Kidney tubule cell (primary cell): ENCODE measurements at places on chromosomes 3 and 15.
A peak's percentile ranks its signal among the peaks of the same experiment; 100 is the strongest.

- no peak for DNase-seq
Measured at GRCh38 chr3:128734523-128735189, 8.7 kb downstream of the RAB7A start.

DNA sequence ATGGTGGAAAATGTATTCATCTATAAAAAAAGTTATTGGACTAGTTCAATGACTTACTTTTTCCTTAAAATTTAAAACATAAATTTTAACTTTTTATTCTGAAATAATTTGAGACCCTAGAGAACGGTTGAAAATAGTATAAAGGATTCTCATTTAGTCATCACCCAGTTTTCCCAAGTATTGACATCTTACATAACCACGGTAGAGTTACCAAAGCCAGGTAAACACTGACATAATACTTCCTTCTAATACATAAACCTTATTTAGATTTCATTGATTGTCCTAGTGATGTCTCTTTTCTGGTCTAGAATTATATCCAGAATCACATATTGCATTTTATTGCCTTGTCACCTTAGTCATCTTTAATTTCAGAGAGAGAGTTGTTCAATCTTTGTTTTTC is 319.1 kb downstream of the LPP start:
- no peak for DNase-seq

DNA sequence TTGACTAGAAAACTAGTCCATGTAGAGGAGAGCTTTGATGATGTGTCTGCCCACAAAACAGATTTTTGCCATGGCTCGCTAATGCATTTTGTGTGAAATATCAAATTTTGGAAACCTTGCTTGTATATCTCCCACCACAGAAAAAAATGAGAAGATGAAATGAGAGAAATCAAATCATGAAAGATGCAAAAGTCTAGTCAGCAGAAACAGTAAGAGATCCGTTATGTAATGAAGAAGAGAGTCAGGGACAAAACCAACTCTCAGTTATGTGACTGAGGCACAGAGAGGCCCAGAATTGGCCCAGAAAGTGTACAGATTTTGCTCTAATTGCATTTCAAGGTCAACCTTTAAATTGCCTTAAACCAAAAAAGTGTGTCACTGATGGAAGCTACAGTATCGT is 107.0 kb downstream of the FILIP1L start:
- no peak for DNase-seq

DNA sequence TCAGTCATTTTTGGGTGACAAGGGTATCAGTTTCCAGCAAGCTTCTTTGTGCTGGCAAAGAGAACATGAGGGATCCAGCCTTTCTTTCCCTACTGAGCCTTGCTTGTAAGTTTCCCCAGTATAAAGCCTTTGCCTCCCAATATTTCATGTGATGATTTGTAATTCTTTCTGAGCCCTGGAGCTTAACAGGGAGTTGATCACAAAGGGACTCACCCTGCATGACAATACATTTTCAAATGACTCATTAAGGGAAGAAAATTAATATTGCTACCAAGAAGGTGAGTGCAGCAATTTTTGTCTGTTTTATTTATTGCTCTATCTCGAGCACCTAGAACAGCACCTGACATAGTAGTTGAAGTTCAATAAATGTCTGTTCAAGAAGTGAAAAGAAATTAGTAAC is 27.7 kb downstream of the OXSM start:
- DNase-seq: peak; percentile 25

DNA sequence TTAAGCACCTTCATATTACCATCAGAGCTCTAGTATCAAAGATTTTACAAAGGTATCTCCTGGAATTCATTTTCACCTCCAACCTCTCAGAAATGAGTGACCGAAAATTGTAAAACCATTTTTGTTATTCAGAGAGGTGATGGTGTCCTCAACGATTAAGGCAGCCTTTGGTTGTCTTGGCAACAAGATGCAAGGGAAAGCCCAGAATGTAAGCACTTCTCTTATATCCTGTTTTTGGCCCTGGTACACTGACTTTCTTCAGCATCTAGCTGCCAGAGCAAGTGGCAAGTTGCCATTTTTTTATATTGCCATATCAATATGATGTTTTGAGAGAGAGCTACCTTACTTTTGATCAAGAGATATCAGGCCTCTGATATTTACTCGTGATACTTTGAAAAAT is 384.9 kb upstream of the NECTIN3 start:
- DNase-seq: no peak

DNA sequence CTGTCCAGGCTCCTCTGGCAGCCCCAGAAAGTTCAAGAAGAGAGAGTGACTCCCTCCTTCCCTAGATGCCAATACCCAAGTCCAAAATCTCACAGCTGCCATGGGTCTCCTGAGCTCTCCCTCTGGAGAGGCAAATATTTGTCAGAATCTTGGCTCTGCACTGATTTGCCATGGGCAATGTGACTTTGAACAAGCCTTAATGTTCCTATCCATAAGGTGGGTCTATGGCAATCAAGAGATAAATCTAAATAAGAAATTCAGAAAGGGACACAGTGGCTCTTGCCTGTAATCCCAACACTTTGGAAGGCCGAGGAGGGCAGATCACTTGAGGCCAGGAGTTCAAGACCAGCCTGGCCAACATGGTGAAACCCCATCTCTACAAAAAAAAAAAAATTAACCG is 12.4 kb upstream of the WNT7A start:
- DNase-seq: no peak

DNA sequence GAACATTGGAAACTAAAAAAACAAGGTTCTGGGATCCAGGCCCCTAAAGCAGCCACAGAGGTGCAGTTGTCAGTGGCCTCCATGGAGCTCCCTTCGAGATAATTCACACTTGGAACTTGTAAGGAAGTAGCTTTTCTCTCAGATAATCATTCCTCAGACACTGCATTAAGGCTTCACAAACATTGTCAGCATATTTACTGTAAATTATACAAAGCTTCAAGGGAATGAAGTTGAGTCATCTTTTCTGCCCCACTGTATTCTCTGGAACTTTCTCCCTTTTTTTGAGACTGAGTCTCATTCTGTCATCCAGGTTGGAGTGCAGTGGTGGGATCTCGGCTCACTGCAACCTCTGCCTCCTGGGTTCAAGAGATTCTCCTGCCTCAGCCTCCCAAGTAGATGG is 7.1 kb downstream of the BLOC1S6 start:
- peak; percentile 25 for DNase-seq

- DNase-seq: no peak
Measured at GRCh38 chr3:78825118-78825857, 942.5 kb downstream of the ROBO1 start.

DNA sequence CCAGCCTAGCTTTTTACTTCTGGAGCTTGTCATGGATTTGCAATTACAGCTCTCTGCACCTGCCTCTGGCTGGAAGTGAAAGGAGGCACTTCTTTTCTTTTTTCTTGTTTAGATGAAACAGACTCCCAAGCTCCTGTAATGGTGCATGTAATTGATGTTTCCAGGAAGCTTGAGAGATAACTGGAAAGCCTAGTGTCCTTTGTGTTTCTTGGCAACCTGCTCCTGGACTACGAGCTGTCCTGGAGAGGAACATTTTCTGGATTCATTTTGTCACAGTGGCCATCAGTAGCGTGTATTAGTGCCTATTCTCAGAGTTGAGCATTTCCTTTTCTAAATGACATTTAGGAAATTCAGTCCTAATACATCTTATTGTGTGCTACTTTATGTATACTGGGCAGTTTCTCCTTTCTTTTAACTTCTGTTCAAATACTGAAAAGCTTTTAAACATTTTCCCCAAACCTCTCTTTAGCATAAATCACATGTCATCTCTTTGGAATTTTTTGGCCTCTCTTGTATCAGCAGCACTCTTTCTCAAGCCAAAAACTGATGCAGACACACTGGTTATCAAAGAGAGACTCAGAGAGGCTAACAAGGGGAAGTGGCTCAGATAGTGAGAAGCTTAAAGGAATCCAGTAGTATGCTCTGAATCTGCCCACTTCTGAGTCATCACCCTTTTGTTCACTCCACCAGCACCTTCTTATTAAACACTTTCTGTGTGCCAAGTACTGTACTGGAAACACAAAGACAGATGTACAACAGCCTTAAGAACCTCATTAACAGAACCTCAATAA is 62.6 kb upstream of the SLC2A2 start:
- peak; percentile 84 for DNase-seq

DNA sequence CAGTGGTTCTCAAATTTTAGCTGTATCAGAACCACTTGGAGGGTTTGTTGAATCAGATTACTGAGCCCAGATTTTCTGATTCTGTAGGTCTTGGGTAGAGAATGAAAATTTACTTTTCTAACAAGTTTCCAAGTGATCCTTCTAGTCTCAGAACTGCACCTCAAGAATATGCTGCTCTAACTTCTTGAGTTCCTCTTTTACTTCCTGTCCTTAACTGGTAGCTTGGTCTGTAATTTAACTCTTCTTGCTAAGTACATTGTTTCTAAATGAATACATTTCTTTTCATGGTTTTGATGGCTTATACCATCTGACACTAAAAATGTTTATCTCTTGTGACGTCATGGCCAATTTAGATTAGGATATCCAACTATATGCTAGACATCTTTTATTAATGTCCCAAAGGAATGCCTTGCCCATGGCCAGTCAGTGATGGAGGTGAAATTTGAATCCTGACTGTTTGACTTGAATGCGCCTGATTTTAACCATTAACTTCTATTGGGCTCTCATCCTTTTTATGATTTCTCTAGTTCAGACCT is 262.6 kb upstream of the NAALADL2 start:
- no peak for DNase-seq

DNA sequence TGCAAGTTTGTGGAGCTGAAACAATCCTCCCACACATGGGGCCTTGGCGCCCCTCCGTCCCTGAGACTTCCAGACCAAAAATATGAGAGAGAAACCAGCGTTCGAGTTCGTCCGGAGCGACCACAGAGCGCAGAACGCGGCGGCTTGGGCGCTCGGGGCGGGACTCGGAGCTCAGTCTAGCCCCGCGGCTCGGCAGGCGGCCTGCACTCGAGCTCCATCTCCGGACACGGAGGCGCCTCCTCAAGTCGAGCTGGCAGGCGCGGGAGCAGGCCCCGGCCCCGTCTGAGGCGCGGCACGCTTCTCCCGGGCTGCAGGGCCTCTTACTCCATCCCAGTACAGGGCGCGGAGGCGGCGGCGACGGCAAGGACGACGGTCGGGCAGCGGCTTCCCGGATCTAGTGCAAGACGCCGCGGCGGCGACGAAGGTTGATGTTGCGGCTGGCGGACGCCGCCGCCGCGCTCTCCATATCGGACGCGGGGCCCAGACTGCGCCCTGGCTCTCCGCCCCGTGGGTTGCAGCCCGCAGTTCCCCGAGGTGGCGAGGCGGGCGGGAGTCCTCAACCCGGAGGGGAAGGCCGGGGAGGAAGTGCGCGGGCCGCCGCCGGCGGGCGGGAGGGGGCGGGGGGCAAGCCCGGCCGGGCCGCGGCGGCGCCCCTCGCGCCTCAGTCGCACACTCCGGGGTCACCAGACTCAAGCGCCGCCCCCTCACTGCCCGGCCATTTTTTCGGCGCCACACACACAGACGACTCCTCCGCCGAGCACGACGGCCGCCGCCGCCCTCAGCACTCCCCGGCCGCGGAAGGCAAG is 674 bp downstream of the MSL2 start:
- peak; percentile 78 for DNase-seq

GRCh38 chr3:141126661-141127343 is 75.7 kb downstream of the SPSB4 start:
- no peak for DNase-seq

DNA sequence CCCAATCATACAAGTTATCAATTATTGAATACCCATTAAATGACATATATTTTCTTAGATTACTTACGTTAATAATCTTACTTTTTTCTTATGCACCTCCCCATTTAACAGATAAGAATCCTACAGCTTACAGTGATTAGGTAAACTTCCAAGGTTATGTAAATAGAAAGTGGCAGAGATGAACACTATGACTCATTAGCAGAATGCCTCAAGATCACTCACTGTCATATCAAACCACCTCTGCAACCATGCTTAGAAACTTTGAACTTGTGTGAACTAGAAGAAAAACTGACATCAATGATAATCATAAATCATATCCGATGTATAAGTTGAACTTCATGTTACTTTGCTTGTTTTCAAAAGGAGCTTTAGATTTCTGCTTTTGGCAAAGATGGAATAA is 911.6 kb upstream of the ARPP21 start:
- peak; percentile 41 for DNase-seq

DNA sequence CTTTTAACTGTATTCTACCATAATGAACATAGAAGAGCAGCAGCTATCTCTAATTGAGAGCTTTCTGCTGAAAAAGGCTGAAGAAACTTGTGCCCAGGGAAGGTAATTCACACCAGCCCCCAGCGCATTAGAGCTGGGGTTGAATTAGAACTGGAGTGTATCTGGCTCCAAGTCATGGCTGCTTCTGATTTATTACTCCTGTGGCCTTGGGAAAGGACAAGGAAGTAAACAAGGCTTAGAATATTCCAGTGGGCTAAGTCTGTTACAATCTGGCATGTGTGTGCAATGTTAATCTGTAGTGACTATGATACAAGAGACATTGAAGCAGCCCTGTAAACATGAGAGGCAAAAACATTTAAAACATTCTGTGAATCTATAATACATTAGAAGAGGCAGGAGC is 18.1 kb downstream of the CPA3 start:
- DNase-seq: no peak

DNA sequence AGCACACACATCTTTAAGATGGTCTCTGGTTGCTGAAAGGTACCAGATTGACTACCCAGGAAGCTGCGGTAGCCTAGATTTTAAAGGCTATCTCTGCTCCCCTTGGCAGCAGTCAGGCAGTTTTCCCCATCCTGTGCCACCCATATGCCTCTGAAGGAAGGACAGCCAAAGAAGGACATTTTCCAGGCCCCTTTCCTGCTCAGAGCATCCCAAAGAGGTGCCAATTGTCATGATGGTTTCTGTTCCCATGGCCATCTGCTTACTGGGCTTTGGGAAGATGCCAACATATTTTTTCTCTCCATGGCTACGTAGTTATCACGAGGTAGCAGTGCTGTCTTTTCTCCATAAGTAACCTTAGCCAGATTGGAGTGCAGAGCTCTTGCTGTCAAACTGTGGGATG is 39.7 kb downstream of the UNC13C start:
- DNase-seq: no peak

- DNase-seq: no peak
Measured at GRCh38 chr15:101023501-101024072, 104.4 kb downstream of the LRRK1 start.

DNA sequence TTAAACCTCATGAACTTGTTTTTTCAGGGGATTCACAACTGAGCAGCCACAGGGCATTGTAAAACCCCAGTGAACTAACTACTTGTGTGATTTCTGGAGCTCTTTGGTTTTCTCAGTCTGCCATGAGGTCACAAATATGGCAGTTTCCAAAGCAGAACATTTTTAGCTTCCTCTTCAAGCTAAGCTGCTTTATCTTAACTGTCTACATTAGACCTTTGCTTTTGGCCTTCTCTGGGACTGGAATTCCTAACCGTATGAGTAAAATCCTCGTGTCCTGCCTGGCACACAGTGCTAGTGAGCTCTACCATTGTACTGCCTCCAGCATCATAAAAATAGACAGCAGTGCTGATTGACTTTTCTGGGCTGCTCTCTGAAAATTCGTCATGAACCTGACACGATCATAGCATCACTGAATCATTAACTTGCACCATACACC is 22.1 kb downstream of the CDIN1 start:
- DNase-seq: peak; percentile 34

GRCh38 chr3:25508901-25509300 is 80.8 kb downstream of the RARB start:
- peak; percentile 89 for DNase-seq

- no peak for DNase-seq
Measured at GRCh38 chr3:116034794-116035193, 410.5 kb downstream of the LSAMP start.
